Body of pancreas (tissue), 4 donors: ENCODE measurements at places on chromosomes 7 and 10.

- DNase-seq = no peak
These were observed 369.6 kb downstream of the FRMD4A start for GRCh38 chr10:13961097-13961496.

DNA sequence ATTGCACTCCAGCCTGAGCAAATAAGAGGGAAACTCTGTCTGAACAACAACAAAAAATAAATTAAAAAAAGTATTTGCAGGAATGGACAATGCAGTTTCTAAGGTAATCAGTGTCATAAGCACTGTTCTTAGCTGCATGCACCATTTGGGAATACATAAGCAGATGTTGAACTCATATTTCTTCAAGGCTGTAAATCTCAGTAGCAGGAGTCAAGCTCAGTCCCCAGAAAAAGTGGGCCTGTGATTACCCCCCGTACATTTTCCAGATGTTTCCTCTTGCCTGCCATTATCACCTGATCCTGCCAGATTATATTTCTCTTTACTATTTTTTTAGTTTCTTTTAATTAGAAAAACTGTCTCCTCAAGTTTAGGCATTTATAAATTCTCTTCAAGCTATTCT lies 667.6 kb upstream of the ANKRD30A start:
- no peak for DNase-seq

DNA sequence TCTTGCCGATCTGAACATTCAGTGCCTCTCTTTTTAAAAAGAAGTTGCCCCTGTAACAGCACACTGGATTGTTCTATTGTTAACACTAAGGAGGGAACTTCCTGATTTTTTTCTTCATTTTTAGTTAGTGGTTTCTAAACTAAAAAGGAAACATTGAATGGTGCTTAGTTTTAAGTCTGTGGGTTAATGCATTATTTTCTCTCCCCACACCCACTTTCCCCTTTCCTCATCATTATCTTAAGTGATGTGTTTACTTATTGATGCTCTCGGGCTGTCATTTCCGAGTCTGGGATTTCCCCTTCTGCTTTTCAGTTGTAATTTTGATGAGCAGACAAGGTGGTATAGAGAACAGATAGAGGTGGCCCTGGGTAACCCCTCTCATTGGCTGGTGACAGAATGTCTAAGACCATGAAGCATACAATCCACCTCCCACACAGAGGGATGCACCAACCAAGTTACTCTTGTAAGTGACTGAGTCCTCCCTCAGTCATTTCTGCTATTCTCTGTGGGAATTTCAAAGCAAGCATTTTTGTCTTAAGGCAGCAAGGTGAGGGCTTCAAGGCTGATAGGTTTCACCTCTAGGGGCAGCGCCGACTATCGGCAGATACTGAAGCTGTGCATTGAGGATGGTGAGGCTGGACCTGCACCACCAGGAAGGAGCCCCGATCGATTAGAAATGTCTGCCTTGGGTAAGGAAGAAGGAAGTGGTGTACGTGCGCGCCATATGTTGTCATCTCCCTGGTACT lies 49.5 kb downstream of the CHN2 start:
- no peak for DNase-seq

DNA sequence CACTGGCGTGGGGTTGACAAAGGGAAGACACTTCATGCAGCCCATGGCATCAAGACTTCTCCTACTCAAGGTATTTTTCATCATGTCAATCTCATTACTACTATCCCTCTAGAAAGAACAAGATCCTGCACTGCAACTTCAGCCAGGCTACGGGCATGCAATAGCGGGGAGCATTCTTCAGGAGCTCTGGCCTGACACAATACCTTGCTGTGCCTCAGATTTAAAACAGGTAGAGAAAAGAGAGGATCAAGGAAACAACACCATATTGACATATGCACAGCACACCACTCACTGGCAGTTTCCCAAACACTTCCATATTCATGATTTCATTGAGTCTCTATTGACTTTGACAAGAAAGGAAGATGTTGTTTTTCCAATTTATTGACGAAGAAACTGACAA lies 51.5 kb downstream of the DOCK4 start:
- no peak for DNase-seq

GRCh38 chr7:45944058-45944457 lies 23.0 kb upstream of the IGFBP3 start:
- DNase-seq = no peak

DNA sequence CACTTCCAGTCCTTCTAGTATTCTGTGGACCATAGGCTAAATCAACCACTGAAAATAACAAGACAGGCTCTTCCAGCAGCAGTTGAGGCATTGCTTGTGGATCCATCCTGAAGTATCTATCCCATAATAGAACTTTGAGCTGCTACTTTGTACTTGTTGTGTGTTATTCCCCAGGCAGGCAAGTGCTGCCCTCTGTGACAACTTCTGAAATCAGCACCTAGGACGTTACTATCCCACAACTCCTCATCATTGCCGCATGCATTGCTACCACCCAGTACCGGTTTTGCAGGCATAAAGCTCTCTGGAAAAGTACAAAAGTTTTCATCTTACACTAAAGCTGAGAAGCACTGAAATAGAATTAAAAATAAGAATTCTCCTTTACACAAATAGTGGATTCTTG lies 145.3 kb downstream of the HTR7 start:
- DNase-seq = no peak

GRCh38 chr7:2175514-2175913 lies 57.2 kb downstream of the MAD1L1 start:
- DNase-seq = no peak

GRCh38 chr7:86733783-86734182 lies 90.1 kb downstream of the GRM3 start:
- DNase-seq = no peak

GRCh38 chr7:12805957-12806356 lies 118.5 kb downstream of the ARL4A start:
- DNase-seq = no peak

DNA sequence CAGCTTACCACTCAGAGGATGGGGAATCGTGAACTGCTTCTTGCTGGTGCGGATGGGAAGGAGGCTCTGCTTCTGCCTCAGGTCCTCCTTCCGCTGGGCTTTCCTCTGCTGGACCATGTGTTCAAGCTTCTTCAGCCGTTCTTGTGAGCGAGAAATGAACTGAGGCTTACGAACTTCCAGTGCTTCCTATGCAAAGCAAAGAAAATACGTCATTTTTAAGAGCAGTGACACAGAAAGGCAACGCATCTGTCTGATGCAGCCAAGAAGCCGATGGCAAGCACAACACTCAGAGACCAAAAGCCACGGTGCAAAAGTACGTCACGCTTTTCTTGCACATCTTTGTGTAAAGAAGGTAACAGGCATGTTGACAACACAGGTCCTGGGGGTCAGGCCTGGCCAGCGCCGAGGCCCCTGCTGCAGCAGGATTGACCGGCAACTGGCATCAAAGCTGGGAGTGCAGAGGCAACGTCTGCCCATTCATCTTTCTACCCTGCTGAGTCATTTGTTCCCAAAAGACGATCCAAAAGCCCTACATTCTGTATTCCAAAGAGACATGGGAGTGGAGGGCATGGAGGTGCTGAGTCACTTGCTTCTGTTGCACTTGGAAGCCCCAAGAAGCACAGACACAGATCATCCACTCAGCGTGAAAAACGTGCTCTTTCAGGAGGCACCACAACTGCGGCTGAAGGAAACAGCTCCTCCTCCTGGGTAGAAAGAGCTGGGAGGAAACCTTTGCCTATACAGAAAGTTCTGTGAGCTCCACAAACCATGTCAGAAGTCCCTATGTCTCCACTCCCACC lies 71.0 kb upstream of the ADAM12 start:
- no peak for DNase-seq

GRCh38 chr7:128322040-128322643 lies 21.6 kb downstream of the RBM28 start:
- DNase-seq = no peak

GRCh38 chr10:29224631-29225030 lies 64.2 kb upstream of the LYZL1 start:
- no peak for DNase-seq

- DNase-seq = no peak
These were observed 98.3 kb upstream of the C7orf33 start for GRCh38 chr7:148492157-148492860.

- DNase-seq = no peak
These were observed 52.8 kb downstream of the NRF1 start for GRCh38 chr7:129664029-129665012.

DNA sequence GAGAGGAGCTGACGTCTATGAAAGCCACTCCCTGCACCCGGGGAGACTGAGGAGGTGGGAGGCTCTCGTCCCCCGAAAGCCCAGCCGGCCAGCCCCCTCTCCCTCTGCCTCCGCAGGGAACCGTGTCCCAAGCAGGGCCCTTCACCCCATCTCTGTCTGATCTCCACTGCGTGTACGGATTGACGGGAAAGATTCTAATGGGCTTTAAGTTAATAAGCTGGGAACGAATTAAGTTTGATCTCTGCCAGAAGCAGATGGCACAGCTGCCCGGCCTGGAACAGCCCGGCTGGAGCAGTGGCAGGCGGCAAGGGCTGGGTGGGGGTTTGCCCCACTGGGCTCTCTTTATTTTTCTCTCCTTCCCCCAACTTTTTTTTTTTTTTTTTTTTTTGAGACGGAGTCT lies 6.1 kb upstream of the SLC29A4 start:
- DNase-seq = no peak

GRCh38 chr10:125146791-125147579 lies 13.4 kb downstream of the CTBP2 start:
- DNase-seq = peak; percentile 61

DNA sequence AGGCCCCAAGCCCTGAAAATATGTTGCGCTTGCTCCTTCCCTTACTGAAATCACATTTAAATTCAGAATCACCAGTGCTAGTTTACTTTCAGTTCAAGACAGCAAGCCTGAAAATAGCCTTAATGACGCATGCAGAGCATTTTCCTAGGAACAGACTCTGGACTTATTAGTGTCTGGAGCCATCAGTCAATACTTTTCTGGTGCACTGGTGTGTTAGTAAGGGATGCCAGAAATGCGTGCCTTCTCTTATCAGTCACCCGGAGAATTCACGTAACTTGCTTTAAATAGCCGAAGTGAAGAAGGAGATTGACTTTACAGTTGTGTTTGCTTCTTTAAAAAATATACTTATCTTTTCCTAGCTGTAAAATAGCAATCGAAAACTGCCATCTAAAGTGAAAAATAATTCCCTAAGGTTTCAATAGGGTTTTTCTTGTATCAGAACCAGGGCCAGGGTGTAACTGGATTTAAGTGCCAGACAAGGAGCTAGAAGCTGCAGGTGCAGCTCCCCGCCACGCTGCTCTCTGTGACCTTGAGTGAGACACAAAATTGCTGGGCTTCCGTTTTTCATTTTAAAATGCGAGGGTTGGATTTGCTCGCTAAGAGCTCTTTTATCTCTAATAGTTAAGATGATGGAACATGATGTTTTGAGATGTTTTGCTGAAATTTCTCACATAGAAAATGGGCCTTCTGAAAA lies 177.8 kb downstream of the NSUN6 start:
- DNase-seq = no peak

GRCh38 chr7:100088621-100089457 lies at the start of gene COPS6:
TSS of gene COPS6 (plus strand) at chr7:100088969. CDS start at chr7:100088991, 22 bp downstream.
- DNase-seq = peak; percentile 82

GRCh38 chr10:6721964-6722615 lies 142.0 kb upstream of the PRKCQ start:
- no peak for DNase-seq

- DNase-seq = no peak
These were observed 395.4 kb upstream of the NFE2L3 start for GRCh38 chr7:25756601-25757000.
